ENCODE measurements at places on chromosomes 7 and 10.
A peak's percentile ranks its signal among the peaks of the same experiment; 100 is the strongest.

GRCh38 chr7:106476751-106477150 is 184.2 kb downstream of the CCDC71L start:
- no peak for DNase-seq

- no peak for DNase-seq
Measured at GRCh38 chr7:106986450-106986977, 58.0 kb upstream of the PRKAR2B start.

DNA sequence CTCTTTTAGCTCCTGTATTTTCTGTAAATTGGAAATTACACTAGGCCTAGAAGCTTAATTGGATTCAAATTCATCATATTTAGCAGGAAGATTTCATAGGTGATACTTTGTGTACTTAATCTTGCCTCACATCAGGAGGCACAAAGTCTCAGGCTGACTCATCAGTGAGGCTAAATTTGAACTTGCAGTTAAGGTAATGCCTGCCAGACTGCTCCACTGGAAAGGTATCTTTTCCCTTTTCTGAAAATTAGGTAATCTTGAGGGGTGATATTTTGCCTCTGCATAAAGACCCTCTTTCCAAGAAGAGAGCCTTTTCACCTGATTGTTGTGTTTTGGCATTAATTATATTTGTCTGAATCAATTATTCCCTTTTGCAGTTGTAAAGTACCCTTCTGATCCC is 14.6 kb downstream of the PPIA start:
- peak; percentile 43 for DNase-seq

DNA sequence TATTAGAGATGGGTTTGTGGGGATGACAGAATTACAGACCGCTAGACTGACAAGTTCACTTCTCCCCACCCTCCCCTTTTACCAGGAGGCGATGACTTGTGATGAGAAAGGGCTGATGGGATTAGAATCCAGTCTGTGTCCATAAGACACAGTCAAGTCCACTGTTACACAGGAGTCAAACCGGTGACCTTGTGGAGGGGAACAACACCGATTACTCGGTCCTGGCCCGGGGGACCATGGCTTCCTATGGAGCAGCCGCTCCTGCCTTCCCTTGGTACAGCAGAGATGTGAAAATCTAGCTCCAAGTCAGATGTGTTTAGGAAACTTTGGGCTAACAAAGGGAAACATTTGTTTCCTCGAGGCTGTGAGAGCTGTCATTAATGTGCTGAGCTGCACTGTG is 105.5 kb downstream of the ACTR3B start:
- no peak for DNase-seq

DNA sequence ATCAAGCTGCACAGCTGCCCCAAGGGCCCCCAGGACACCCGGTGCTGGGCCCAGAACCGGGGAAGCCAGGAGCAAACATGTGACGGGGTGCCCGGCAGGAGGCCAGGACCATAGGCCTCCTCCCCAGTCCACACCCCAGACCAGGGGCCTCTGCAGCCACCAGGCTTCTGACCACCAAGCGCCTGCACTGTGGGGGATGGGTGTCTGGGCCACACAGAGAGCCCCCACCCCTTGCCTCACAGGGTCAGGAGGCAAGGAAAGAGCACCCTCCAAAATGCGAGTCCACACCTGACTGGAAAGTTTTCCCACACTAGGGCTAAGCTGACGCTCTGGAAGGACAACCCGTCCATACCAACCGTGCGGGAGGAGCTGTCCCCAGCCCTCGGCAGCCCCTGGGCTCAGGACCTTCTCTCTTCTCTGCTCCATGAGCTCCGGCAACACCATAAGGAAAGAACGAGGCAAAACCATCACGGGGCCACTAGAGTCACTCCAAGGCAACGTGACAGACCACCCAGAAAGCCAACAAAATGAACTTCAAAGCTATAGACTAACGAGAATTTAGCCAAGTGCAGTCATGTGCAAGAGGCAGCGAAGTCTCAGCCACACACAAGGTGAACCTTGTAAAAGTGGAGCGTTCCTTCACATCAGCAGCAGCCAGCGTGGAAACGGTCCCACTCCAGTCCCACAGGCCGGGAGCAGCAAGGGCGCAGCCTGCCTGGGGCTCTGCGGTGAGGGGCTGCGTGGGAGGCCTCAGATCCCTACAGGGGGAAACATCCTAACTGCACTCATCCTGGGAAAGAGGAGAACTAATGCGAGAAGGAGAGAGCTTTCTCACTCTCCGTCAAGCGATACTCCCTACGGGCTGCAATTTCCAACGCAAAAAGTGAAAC is 5.1 kb downstream of the STK32C start:
- no peak for DNase-seq

DNA sequence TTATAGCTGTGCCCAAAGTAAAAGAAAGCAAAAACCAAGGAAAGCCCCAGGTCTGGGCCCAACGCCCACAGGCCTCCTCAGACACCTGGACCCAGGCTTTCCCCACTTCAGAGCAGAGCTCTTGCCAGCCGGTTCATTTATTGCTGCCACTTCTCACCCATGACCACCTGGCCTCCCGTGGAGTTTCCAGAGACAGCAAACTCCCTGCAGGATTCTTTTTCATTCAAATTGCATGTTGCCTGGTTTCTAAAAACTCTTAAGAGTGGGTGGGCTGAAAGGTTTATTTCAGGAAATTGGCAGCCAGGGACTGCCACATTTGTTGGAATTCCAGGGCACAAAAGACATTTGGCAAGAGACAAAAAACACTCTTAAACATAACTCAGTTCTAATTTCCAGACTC is 4.7 kb downstream of the VOPP1 start:
- no peak for DNase-seq

- DNase-seq: peak; percentile 58
Measured at GRCh38 chr7:28071570-28071969, 109.0 kb downstream of the JAZF1 start.

DNA sequence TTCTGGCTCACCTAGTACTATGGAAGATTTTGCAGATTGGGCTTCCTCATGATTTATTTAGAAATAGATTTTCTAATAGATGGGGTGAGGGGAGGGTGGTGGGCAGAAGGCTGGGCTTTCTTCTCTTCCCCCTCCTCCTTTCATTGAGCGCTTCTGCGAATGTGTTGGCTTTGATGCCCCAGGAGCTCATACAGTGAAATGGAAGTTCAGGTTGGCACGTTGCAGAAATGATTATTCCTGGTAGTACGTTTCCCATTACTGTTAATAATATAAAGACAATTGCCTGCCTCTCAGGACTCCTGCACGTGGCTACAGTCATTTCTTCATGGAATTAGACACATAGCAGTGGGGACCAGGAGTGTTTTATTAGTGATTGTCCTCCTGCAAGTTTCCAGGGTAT is 39.8 kb downstream of the TCF7L2 start:
- DNase-seq: no peak

- no peak for DNase-seq
Measured at GRCh38 chr7:31014826-31015225, 37.3 kb upstream of the ADCYAP1R1 start.

- no peak for DNase-seq
Measured at GRCh38 chr10:93573051-93573909, 6.8 kb downstream of the FFAR4 start.

DNA sequence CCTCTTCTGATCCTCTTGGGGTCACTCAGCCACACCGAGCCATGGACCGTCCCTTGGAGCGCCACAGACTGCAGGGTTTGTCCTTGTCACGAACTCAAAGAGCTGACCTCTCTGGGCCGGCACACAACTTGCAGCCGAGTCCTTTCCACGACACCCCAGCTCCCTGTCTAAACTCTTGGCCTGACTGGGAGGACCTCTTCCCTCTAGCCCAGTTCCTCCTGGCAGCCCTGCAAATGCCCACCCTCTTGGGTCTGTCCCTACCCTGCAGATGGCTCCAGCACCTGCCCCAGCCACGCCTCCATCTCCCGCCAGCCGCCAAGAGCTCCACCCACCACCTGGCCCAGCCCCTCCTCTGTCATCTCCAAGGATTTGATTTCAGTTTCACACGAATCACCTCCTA is 339.2 kb downstream of the DNAJB6 start:
- DNase-seq: no peak

DNA sequence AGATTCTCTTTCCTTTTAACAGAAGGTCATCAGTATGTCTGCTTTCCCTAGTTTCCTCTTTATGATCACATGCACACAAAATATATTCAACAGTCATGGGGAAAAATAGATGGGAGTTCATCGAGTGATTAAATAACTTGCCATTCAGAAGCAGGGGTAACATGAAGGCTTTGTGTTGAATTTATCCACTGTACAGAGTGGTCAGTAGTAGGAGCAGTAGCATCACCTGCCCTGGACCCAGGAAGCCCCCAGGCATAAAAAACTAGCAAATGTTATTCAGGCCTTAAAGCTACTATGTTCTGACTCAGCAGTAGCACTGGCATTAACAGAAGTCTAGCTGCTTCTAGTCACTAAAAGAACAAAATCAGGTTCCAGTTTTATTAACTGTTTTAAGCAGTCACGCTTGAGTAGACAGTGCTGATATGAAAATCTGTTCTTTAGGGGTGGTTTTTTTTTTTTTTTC is 31.4 kb upstream of the FAM133B start:
- no peak for DNase-seq

DNA sequence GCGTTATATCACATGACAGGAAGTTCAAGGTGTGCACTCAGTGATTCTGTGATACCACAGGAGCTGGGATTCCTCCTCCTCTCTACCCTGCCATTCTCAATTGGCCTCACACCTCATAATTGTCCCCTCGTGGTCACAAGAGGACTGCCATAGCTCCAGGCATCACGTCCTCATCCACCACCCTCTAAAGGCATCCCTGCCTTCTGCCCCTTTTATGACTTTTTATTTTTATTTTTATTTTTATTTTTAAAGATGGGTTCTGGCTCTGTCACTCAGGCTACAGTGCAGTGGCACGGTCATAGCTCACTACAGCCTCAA is 47.0 kb downstream of the PDGFA start:
- DNase-seq: no peak

DNA sequence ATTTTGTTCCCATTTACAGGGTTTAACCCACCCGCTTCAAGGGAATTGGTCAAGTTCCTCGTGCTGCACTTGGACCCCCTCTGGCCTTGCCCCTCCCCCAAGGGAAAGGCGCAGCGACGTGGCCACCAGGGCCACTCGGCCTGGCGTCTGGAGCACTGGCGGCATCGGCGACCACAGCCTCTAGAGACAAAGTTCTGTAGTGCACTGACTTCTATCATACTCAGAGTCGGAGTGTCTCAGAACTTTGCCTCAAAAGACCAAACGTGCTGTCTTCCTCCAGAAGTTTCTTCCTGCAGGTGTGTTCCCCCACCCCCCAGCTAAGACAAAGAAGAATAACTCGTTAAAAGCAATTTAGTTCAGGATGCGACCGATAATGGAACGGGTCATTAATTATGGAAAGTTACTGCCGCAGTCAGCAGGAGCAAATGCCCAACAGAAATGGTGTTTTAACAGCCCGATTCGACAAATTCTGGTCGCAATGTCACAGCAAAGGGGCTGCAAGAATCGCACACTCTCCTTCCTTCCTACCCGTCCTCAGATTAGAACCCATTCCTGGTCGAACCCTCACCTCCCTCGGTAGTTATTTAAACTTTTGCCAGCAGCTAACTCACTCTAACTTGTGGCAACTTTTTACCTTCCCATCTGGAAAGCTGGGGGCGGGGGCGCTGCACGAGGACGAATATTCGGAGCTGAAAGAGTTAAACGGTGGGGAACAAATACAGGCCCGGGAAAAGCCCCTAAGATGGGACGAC is 202.1 kb upstream of the NFE2L3 start:
- peak; percentile 8 for DNase-seq

GRCh38 chr7:48389977-48390376 is 218.7 kb downstream of the ABCA13 start:
- DNase-seq: peak; percentile 6

- peak; percentile 76 for DNase-seq
Measured at GRCh38 chr7:115662120-115662519, 368.4 kb downstream of the TFEC start.

- no peak for DNase-seq
Measured at GRCh38 chr7:111080495-111081105, 10.3 kb upstream of the LRRN3 start.

GRCh38 chr7:37920305-37920848 is at the start of gene EPDR1:
TSS of gene EPDR1 (plus strand) at chr7:37920640. CDS start at chr7:37920940, 300 bp downstream.
- DNase-seq: peak; percentile 73

DNA sequence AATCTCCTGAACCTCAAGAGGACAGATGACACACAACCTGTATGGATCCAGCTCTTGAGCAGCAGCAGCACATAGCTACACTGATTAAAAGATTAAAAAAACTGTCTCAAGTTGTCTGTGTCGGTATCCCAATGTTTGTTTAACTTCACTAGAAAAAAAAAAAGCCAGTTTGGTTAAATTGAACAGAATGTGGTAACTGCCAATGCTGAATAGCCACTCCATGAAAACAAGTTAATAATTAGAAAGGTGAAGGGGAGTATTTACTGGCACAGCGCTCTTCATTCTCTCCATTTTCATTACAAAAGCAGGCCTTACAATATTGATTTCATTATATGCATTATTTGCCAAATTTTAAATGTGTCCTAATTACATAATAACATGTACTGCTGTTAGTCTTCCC is 47.6 kb downstream of the GDI2 start:
- DNase-seq: no peak

DNA sequence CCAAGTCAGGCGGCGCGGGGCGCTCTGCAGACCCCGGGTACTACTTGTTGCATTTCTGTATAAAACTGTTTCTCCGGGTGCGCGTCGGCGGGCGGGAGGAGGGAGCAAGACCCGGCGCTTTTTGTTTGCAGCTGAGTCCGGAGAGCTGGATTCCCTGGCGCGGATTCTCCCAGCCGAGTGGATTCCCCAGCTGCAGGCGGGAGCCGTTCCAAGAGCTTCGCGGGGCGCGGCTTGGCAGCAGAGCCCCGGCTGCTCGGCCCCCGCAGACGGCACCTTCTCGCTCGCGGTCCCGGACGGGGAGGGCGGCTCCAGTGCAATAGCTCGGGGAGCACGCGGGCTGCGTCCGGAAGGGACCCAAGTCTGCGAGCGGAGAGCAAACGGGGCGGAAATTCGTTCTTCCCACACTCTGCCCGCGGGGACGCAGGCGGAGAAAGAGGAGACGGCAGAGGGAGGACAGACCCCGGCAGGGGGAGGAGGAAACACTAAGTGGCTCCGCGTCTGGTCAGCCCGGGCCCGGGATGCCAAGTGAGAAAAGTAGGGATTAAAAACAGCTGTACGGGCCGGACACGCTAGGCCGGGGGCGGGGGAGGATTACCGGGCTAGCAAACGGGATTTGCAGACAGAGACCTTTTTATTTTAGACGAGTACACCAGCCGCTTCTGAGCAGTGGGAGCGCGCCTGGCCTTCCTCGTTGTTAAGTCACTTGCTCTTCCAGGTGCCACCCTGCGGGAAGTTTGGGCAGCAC is at the start of gene TRIL:
Gene TRIL (minus strand): TSS at position 96 of the 745 bp plus-strand sequence. CDS start 284 bp downstream, outside the sequence.
- DNase-seq: peak; percentile 80

Data from foreskin fibroblast (primary cell).